ENCODE measurements at places on chromosomes 6 and 20.
A peak's percentile ranks its signal among the peaks of the same experiment; 100 is the strongest.

DNA sequence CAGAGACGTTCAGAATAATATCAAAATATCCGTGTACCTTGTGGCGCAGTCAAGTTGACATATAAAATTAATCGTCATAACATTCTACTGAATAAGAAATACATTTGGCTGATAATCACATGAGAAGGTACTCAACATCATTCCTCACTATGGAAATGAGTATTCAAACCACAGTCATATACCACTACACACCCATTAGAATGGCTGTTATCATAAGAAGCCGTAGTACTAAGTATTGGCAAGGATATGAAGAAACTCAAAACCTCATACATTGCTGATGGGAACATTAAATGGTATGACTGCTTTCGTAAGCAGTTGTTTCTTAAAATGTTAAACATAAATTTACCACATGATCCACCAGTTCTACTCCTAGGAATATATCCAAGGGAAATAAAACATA, 244.7 kb downstream of the CDKAL1 start:
- peak; percentile 23 for DNase-seq

- peak; percentile 70 for DNase-seq
These were observed 43.6 kb upstream of the FAM83B start for GRCh38 chr6:54802775-54803634.

- peak; percentile 32 for DNase-seq
These were observed 1.7 kb downstream of the UNC5CL start for GRCh38 chr6:41037107-41037900.

- DNase-seq: no peak
These were observed 356.3 kb downstream of the ZFAND3 start for GRCh38 chr6:38175786-38176185.

- DNase-seq: peak; percentile 68
These were observed 1.8 kb downstream of the GJA1 start for GRCh38 chr6:121436960-121437850.

DNA sequence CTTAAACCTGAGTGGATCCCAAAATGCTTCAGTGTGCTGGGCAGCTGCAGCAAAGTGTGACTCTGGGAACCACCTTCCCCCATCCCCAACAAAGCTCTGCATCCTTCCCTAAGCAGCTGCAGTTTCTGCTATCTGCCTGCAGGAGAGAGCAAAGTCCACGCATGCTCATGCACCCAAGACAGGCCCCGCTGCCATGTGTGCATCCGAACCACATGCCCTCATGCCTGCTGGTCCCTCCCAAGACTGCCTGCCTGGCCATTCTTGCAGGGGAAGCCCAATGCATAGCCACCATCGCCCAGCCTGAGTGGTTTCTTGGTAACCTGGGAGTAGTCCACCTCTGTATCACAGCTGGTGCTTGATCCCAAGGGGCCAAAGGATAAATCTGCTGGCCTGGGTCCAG, 94.3 kb upstream of the OLIG3 start:
- no peak for DNase-seq

DNA sequence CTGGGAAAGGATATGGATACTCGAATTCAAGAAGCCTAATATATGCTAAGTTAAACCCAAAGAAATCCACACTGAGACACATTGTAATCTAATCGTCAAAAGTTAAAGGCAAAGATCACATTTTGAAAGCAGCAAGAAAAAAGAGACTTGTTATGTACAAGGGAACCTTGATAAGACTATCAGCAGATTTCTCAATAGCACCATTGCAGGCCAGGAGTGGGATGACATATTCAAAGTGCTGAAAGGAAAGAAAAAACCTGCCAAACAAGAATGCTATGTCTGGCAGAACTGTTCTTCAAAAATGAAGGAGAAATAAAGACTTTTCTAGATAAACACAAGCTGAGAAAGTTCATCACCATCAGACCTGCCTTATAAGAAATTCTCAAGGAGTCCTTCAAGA, 75.2 kb downstream of the COL21A1 start:
- DNase-seq: no peak

- no peak for DNase-seq
These were observed 435.2 kb upstream of the CHD6 start for GRCh38 chr20:42053350-42053749.

DNA sequence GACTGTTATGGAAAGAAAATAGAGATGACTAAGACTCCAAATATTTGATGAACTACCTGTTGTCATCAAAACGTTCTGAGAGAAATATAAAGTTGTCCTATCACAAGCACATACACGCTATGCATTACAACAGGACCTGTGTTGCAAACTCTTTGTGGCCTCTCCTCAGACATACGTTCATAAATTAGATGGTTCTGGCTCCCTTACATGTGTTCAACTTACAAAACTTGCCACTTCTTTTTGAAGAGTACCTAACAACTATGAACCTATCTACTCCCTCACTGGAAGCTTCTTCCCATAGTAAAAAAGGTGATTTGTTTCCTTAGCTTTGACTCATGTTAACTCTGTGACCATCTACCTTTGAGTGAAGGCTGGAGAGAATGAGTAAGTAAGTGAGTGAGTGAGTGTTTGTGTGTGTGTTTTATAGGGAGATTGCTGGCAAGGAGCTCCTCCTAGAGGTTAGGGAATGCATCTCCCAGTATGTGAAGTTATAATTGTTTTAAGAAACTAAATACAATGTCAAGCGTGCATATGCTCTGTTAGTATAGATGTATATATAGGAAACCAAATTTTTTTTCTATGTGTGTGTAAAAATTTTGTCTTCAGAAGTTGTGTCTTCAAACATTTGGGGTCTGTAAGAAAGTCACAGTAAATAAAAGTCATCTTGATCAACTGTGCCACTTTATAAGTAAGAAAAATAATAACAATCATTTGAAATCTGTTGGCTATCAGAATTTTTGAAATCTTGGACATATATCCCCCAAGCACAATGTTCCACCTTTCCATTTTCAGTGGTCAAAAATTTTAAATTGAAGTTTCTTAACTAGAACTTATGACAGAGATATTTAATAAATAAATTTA, 1211.1 kb upstream of the GJE1 start:
- peak; percentile 89 for DNase-seq

DNA sequence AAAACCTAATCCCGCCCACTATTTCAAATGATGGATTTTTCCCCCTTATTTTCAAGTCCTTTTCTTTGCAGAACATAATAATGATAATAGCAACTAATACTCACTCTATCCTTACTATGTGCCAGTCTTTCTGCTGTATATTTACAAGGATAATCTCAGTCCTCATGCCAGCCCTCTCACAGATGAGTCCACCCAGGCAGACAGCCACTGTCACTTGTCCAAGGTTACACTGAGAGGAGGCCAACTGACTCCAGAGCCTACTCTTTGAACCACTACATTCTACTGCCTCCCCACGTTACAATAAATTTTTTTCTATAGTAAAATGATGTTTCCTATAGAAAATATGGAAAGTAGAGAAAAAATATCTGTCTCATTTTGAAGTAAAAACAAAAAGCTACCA, 30.9 kb downstream of the ELOVL5 start:
- no peak for DNase-seq

DNA sequence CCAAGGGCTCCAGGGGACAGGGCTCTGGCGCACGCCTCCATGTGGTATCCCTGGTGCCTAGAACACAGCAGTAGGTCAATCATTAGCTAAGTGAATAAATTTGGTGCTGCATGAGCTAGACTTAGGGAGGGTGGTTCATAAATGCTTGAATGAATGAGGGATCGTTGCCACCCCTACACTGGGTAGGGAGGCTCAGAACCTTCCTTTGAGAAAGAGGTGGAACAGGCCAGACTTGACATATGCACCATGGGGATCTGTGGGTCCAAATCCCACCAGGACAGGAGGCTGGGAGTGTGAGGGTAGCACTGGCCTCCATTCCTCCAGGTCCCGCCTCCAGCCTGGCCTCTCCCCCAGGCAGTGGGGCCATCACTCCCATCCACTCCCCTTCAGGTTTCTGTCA, 13.8 kb downstream of the TEAD3 start:
- DNase-seq: no peak

DNA sequence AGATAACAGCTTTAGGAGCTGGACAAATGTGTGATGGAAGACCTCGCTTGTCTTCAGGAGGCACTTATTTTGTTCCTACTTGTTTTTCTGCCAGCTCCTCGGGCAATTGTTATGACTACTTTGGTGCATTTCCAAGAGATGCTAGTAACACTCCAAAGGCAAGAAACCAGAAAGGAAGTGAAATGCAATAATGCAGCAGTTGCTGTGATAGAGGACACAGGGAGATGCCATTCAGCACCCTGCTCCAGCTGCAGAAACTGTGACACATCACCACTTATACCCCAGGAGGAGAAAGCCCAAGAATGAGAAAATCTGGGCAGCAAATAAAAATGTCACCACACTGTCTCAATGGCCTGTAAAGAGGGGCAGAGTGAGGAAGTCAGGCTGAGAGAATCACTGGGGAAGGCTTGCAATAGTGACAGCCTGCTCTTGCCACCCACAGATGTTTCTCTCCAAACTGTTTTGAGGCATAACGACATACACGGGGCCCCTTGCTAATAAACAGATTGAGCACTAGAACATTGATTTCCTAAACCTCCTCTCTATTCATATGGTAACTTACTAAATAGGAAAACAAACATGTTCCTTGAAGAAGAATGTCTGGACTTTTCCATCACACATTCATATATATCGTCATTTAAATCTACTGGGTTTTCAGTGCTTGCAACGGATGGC, 231.0 kb upstream of the PRND start:
- peak; percentile 62 for DNase-seq

- no peak for DNase-seq
These were observed 30.3 kb downstream of the JAG1 start for GRCh38 chr20:10643560-10643873.

- no peak for DNase-seq
These were observed 172.6 kb downstream of the CD83 start for GRCh38 chr6:14290041-14290771.

DNA sequence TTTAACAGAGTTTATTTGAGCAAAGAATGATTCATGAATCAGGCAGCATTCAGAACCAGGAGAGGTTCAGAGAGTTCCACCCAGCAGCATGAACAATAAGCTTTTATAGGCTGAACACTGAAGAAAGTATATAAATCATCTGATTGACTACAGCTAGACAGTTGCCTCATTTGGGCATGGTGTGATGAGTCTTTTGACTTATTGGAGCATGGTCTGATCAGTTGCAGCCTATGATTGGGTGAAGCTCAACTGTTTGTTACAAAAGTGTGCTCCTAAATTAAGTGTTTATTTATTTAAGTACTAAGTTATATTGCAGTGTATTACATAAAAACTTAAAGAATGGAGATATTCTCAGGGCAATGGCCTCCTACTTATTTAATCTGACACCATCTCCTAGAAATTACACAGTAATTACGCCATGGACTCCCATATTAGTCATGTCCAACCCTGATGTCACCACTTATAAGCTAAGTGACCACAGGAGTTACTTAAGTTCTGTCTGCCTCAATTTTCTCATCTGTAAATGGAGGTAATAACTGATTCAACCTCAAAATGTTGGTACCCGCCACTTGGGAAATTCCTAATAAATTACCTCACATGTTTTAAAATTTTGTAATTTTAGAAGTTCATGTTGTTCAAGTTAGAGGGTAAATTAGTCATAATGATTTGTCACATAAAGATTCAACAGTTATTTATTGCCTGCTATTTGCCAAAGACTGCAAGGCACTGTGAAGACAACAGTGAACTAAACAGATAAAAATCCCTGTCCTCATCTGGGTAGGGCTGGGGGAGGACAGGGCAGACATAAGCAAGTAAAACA, 15.2 kb upstream of the ROS1 start:
- peak; percentile 95 for DNase-seq

DNA sequence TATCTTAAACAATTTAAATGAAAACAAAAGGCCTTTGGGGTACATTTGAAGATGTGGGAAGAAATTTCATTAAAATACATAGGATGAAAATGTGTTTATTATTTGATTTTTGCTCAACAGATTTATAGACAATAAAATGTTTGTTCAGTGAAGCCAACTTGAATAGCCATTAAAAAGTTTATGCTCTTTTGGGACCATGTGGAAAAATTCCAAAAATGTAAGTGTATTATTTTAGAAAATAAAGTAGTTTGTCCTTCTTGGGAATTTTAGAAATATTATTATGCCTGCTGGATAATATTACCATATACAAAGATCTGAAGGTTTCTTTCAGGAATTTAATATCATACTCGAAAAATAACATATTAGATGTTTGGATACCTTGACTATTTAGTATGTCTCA, 131.3 kb downstream of the EPM2A start:
- no peak for DNase-seq

DNA sequence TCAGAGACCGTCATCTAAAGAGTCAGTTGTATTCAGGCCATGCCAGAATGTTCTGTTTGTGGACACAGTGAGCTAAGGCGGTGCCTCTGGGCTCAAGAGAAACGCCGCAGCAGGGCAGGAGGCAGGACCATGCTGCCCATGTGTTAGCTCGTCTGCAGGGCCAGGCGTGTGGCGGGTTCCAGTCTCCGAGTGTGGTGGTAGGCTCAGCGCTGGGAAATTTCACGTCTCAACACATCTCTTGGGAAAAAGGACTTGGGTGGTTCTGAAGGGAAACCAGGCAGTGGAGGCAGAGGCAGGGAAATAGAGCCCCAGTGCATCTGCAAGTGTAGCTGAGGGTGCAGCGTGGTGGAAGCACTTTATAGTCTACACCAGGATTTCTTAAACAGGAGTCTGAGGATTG, 56.9 kb upstream of the TAGAP start:
- DNase-seq: no peak

- no peak for DNase-seq
These were observed 169.9 kb downstream of the CARMIL1 start for GRCh38 chr6:25448965-25449538.

GRCh38 chr6:69232496-69232895, 564.3 kb downstream of the LMBRD1 start:
- no peak for DNase-seq

GRCh38 chr6:19325335-19325789, 511.8 kb upstream of the ID4 start:
- DNase-seq: peak; percentile 8

- no peak for DNase-seq
These were observed 38.8 kb downstream of the MAP7 start for GRCh38 chr6:136511397-136511796.

DNA sequence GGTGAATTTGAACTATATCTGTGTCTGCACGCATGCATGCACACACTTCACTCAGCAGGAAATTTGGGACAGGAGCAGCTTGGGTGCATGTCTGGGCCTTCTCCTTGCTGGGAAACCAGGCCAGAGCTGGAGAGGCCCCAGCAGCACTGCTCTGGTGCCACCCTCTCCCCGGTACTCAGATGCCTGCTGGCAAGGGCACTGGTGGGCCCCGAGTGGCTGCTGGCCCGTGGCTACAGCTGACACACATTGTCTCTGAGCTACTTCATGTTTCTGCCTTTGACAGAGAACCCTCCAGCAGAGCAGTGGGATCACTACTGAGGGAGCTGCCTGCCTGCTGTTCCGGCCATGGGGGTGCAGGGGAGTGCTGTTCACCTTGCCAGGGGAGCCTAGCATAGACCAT, 37.5 kb downstream of the DLGAP4 start:
- DNase-seq: no peak

Data from fibroblast of lung (primary cell).